ENCODE measurements at places on chromosomes 1 and 21.

DNA sequence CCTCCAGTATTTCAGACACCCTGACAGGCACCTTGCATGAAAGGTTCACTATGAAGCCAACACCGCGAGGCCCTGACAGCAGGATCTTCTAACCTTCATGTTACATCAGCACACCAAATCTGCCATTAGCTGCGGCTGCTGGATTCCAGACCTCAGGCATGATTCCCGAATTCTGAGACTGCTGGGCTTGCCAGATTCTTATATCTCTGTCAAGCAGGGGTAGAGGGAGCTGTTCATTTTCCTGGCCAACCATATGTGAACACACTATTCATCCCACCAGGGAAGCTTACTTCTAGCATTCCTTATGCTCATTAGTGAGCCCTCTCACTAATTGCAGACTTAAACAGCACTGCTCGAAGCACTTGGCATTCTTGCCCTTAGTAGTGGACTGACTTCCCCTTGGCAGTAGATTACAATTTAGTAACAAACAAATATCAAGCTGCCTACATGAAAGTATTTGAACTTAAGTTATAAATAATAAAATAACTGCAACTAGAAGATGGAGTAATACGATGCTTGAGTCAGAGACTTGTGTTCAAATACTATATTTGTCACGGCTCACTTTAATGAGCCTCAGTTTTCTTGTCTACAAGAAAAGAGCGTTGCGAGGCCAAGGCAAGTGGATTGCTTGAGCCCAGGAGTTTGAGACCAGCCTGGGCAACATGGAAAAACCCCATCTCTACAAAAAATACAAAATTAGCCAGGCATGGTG, 43.3 kb downstream of the NID1 start:
- DNase-seq = no peak

DNA sequence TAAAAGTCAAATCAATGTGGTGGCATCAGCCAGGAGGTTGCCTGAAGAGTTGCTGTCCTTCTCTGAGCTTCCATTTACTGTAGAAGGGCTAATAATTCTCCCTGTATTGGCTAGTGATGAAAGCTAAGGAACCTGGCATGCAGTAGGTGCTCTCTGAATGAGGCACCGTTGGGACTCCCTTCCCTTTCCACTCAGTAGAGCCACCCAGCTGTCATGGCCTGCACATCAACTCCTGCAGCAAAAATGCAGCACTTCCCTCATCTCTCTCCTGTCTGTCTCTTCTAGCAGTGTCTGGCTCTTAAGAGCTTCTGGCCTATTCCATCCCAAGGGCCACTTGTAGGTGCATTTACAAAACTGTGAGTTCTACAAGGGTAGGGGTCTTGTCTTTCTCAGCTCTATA, 369.0 kb downstream of the MATN1 start:
- DNase-seq = no peak

DNA sequence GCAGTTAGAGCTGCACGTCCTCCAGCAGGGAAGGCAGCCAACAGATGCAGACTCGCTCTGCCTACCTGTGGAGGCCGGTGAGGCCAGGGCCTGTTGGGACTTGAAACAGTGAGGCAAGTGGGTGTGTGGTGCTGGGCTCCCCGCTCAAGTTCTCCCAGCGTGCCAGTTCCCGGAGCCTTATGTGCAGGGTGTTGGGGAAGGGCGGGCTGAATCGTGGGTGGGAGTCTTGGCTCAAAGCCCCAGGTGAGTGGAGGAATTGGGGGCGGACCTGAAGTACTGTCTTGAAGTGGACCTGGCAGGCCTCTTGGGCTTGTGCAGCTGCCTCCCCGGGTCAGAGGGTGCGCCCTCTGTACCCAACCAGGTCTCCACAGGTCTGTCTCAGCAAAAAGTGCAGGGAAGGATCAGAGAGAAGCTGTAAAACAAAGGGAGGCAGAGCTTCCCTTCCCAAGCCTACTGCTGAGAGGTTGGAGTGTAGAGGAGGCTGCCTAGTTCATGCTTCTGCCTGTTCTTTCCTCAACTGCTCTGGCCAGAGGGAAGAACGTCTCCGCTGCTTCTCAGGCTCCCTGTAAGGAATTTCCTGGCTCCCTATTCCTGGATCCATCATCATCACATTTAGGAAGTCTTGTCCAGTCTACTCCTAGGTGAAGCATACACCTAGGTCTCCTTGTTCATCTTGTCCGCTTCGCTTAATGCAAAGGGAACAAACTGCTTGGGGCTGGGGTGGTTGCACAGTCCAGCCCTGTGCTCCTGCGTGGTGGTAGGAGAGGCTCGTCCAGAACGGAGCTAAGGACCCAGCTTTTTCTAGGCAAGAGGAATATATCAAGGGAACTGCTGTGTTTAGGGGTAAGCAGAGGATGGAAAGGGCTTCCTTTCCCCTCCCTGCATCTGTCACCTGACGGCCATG, 14.9 kb downstream of the UTP11 start:
- no peak for DNase-seq

DNA sequence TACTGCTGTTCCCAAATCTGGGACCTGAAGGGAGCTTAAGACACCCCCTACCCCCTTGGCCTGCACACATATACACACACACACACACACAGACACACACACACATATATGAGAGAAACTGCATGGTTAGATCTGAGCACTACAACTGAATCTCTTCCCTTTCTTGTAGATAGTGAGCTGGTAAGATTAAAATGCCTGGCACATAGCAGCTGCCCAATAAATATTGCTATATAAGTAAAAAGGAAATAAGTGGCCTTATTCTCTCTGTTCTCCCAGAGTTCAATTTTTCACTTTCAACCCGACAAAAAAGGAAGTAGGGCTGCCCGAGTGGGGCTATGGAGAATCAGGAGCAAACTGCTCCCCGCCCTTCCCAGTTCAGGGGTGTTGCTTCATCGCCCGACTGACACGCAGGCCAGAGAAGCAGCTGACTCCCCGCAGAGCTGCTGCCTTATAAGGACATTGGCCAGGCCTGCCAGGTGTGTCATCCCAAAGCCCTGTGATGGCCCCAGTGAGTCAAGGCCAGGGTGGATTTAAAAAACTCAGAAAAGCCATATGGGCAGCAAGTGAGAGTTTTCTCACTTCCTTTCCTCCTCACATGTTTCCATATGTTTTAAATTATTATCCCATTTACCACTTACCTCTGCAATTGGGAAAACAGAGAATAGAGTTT, 106.5 kb upstream of the SLC44A3 start:
- DNase-seq = no peak

- no peak for DNase-seq
These were observed 56.5 kb downstream of the GALNT2 start for GRCh38 chr1:230123280-230124185.

GRCh38 chr1:183180634-183181056, 5.4 kb upstream of the LAMC2 start:
- DNase-seq = no peak

DNA sequence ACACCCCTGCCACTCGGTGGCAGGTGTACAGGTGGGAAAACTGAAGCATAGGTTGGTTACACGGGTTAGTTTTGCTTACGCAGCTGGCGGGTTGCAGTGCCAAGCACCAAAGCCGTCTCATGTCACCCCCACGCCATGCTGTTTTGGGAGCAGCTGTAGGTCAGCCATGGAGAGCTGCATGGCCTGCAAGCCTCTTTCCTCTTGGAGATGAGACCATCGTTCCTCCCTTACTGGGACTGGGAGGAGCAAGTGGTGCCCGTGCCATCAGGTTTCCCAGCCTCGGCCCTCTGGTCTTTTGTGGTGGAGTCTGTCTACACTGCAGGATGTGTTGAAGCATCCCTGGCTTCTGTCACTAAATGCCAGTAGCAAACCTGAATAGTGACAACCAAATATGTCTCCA, 46.9 kb downstream of the AJAP1 start:
- DNase-seq = no peak

GRCh38 chr1:51877434-51878307, 856 bp downstream of the NRDC start:
- no peak for DNase-seq

DNA sequence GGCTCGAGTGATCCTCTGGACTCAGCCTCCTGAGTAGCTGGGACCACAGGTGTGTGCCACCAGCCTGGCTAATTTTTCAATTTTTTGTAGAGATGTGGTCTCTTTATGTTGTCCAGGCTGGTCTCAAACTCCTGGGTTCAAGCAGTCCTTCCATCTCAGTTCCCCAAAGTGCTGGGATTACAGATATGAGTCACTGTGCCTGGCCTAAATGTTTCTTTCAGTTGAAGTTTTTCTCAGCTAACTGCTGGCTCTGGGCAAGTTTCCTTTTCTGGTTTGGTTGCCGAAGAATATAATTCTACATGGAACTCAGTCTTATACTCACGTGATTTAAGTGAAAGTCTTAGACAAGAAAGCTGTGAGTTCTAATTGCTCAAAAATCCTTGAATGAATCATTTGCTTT, 57.0 kb downstream of the SASS6 start:
- no peak for DNase-seq

GRCh38 chr1:228329887-228330286, 76.7 kb downstream of the TRIM11 start:
- no peak for DNase-seq

DNA sequence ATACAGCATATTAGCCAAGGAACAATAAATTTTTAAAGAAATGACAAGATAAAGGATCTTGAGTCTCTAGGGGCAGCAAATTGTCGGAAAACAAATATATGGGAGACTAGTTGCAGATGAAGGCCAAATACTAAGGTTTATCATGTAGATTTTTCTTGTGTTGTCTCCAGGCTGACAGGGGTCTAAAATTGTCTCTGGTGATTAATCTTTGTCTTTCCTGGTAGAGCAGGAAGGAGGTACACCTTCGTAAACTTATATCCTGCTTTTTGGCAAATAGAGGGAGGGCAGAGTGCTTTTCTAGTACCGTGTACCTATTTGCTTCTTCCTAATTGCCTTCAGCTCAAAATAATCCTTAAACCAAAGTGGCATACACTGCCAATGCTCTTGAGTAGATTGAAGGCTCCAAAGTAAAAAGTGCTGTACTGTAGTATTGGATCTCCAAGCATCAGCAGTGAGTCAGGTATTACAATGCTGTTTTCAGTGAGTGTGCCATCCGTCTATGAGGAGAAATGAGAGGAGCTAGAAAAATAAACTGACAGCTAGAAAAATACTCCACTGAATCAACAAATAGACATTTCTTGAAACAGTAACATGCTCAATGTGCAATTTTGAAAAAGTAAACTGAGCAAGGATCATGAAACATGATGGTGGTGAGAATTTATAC, 1.8 kb upstream of the LEPR start:
- no peak for DNase-seq

DNA sequence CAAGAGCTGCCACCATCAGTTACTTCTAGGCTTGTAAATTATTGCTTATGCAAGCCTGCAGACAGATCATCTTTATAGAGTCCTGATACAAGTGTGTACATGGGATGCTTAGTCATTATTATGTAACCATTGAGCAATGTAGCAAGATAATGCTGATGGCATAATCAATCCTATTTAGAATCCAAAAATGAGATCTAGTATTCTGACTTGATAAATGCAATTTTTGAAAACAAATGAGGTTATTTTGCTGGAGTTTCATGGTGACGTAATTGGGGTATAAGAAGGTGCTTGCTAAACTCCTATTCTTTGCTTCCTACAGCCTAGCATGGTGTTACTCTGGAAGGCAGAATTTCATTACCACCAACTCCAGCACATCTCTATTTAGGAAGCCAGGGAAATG, 801.7 kb upstream of the PRMT6 start:
- no peak for DNase-seq

GRCh38 chr1:2175055-2175414, 19.5 kb downstream of the FAAP20 start:
- DNase-seq = no peak

DNA sequence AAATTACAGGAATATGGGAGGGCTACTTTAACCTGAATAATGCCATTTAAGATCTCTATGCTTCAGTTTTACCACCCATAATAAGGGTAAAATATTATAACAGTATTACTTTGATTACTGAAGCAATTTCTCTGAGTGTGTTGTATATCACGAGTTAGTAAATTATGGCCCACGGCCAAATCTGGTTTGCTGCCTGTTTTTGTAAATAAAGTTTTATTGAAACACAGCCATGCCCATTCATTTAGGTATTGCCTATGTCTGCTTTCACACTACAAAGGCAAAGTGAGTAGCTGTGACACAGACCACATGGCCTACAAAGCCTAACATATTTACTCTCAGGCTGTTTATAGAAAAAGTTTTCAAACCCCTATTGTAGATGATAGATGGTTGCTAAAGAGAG, 156.8 kb downstream of the CDC42BPA start:
- DNase-seq = no peak

DNA sequence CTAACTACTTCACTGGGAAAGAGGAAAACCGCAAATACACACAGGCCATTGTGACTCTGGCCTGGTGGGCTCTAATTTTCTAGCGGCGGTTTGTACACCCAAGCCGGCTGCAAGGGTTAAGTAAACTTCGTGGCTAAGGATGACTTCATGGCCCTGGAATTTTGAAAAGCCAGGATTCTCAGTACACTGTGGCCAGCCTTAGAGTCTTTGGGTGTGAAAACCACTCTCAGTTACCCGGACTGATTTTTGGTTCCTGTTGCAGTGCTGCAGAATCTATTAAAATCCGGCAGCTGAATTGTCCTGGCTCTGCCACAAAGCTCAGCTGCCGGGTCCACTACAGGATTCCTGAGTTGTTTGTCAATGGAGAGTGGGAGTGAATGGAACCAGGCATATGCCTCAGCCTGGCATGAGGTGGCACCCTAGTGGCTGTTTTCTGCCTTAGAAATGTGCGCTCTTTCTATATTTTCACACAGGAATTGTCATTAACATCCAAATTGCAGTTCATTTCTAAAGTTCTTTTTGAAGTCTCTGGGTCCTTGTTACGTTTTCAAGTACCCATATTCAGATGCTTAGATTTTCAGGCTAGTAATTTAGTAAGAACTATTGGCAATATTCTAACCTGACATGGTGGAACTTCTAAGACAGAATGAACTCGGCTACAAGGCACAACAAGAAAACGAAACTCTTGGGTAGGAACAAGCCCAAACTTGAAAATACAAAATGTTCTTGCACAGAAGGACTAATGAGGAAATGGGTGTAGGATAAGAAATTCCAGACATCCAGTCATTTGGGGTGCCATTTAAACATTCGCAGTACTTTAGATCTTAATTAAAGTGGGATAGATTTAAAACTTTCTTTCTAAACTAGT, 255.9 kb downstream of the NFIA start:
- DNase-seq = no peak

- no peak for DNase-seq
These were observed 17.6 kb downstream of the ESRRG start for GRCh38 chr1:216705676-216706075.

GRCh38 chr1:4081806-4082711, 182.0 kb upstream of the C1orf174 start:
- no peak for DNase-seq

- no peak for DNase-seq
These were observed 79.3 kb upstream of the LYST start for GRCh38 chr1:235945775-235946570.

DNA sequence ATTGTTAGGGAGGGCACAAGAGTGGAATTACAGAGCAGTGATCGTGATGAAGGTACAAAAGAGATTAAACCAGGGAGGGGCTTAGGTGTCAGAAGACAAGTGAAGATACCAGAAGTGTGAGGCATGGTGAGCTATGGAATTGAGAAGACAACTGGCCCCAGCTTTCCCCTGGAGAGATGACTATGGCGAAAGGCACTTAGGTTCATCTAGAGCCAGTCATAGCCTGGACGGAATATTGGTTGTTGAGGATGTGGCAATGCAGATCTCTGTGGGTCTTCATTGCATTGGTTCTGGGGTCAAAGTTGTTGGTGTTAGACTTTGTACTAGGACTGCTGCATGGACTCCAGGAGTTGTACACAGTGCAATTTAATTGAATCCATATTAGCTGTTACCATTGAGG, 115.7 kb downstream of the FASLG start:
- DNase-seq = no peak

GRCh38 chr1:240455228-240455821, 156.6 kb downstream of the GREM2 start:
- no peak for DNase-seq
